A549 (cell line): ENCODE measurements at places on chromosomes 6 and 20.

- no peak for DNase-seq
Measured at GRCh38 chr6:26554697-26555504, 16.7 kb downstream of the HMGN4 start.

GRCh38 chr6:146878168-146878951 lies 279.6 kb downstream of the ADGB start:
- no peak for DNase-seq

- no peak for DNase-seq
Measured at GRCh38 chr6:131053546-131054240, 9.4 kb downstream of the EPB41L2 start.

DNA sequence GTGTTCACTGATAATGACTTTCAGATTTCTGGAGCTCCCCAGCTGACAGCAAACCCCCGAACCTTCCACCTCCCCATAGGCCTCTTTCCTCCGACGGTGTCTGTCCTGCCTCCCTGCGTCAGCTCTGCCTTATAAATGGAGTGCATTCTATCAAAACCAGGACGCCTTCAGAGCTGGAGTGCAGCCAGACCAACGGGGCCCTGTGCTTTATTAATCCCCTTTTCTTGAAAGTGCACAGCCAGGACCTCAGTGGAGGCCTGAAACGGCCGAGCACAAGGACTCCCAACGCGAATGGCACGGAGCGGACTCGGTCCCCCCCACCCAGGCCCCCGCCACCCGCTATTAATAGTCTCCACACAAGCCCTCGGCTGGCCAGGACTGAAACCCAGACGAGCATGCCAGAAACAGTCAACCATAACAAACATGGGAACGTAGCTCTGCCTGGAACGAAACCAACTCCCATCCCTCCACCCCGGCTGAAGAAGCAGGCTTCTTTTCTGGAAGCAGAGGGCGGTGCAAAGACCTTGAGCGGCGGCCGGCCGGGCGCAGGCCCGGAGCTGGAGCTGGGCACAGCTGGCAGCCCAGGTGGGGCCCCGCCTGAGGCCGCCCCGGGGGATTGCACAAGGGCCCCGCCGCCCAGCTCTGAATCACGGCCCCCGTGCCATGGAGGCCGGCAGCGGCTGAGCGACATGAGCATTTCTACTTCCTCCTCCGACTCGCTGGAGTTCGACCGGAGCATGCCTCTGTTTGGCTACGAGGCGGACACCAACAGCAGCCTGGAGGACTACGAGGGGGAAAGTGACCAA lies 42.3 kb upstream of the NAA20 start:
- DNase-seq = peak; percentile 77

DNA sequence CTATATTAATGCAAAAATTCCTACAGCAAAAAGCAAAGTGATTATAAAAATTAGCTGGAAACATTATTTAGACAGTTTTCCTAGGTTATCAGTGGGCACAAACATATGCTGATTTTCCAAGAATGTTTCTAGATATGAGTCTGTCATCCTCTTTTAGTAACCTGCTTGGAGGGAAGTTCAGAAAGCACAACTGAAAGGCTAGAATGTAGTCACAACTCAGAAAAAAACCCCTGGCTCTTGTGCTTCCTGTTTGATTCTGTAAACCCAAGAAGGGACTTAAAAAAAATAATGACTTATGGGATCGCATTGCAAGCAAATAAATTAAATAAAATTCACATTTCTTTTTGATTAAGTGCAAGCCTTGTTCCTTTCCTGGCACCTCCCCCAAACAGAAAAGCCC lies 708.4 kb upstream of the EPHA7 start:
- DNase-seq = no peak

- DNase-seq = no peak
Measured at GRCh38 chr20:17943343-17943742, 25.3 kb downstream of the SNX5 start.

GRCh38 chr20:12180107-12180661 lies 262.5 kb downstream of the BTBD3 start:
- no peak for DNase-seq

- no peak for DNase-seq
Measured at GRCh38 chr6:101800598-101800997, 407.1 kb downstream of the GRIK2 start.

DNA sequence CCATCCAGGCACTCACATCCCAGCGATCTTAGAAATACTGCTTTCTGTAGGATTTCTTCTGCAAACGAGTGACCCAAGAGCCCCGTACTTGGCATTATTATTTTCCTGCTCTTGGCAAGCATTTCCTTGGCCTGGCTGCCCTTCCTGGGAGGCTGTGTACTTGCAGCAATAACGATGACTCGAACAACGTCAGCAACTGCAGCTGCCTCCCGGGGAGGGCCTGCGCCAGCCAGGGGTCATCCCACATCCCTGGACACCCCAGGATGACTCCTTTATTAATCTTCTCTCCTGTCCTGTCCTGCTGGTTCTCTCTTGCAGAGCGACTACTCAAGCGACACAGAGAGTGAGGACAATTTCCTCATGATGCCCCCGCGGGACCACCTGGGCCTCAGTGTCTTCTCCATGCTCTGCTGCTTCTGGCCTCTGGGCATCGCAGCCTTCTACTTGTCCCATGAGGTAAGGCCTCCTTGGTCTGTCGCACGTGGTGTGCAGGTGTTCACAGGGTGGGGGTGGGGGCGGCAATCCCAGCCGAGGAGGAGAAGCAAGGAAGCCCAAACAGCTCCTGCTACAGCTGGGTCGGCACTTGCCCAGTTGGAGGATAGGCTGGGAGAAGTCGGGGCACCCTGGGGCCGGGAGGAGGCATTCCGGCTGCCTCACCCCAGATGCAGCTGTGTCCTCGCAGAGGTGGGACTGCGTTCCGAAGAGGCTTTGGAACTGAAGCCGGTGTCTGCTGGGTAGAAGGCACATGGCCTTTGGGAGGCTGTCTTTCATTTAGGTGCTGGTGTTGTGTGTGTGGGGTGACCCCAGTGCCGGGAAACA lies 115.3 kb downstream of the SYNDIG1 start:
- no peak for DNase-seq

GRCh38 chr6:9408402-9409117 lies 973.2 kb upstream of the SLC35B3 start:
- DNase-seq = no peak

- DNase-seq = no peak
Measured at GRCh38 chr6:25314509-25315175, 35.5 kb downstream of the CARMIL1 start.
